ENCODE measurements at places on chromosomes 11 and 22.

GRCh38 chr22:19559956-19560355, 35.7 kb upstream of the CLDN5 start:
- no peak for DNase-seq

- DNase-seq: no peak
These were observed 61.0 kb upstream of the MYO18B start for GRCh38 chr22:25680956-25681355.

DNA sequence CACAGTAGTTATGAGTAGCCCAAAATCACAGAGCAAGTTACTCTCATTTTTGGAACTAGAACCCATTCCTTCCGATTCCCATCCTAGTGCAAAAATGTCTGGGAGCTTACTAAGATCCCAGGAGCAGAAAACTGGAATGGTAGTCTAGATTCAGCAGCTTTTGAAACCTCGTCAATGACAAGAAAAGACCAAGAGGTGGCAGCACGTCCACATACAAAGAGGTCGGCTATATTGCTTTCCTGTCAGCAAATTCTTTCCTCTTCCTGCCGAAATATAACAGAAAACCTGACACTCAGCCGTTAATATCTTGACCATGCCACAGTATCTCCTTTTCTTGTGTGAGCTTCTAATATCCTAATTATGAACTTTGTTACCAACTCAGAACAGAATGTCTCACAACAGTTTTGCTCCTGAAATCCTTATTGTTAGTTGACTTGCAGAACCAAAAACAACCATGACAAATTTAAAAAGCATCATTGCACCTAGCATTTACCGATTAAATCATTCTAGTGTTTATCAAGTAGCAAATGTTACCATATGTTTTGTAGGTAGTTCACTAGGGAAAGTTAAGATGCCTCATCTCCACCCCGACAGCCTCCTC, 92.8 kb upstream of the OR9G4 start:
- DNase-seq: no peak

DNA sequence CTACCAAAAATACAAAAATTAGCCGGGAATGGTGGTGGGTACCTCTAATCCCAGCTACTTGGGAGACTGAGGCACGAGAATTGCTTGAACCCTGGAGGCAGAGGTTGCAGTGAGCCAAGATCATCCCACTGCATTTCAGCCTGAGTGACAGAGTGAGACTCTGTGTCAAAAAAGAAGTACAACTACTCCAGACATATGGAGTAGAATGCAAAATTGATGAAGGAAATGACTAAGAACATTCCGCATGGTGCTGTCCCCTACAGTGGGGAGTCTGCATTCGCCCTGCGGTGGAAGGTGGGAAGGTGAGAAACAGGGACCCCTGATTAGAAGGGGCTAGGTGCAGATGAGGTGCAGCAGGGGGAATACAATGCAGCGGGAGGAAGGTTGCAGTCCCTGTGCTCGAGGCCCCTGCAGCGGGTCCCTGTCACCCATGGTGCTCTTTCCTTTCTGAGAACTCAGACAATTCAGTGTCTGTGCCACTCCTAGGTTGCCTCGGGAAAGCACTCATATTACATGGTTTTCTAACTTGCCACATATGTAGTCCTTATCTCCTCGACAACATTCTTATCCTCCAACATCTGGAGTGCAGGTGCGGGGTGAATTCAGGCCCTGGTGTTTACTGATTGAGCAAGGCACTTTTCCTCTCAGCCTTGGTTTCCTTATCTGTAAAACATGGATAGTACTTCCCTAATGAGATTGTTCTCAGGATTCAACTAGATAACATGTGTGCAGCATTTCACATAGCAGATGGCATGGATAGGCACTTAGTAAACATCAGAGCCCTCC, 5.2 kb downstream of the POLD4 start:
- no peak for DNase-seq

DNA sequence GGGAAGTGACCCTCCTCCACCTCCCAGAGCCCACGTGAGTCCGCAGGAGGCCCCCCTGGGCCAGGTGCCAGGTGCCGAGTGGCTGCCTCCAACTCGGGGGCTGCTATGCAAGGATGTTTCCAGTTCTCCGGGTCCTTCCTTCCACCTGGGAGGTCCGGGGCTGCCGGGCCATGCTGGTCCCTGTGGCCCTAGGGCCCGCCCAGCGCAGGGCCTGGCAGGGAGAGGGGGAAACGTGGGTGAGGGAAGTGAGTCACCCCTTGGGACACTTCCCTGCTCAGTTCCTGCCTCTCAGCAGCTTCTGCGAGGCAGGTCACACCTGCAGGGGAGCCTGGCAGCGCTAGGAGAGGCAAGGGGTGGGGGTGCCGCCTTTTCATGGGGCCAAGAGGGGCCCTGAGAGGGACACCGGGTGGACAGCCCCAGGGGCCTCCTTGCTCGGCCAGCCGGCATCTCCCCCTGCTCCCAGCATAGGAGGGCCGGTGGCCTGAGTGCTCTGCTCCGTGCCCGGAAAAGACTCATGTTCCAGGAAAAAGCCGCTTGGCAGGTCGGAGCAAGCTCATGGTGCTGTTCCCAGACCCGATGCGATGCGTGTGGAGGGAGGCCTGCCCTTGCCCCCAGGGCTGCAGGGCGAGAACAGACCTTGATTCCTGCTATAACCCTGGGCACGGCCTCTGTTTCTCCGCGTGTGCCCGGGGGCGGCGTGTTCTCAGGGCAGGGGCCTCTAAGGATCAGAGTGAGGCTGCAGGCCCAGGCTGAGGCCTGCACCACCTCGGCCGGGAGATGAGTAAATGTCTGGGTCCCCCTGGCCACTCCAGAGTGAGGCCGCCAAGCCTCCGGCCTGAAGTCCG, 30.3 kb upstream of the WNT7B start:
- no peak for DNase-seq

GRCh38 chr11:119396835-119397234, 15.3 kb upstream of the USP2 start:
- no peak for DNase-seq

- DNase-seq: no peak
These were observed 75.6 kb upstream of the TEAD1 start for GRCh38 chr11:12598330-12599256.

GRCh38 chr11:110512026-110512425, 82.3 kb downstream of the FDX1 start:
- no peak for DNase-seq
